Cerebellar nuclear complex (tissue), 1 donor: ENCODE measurements at places on chromosomes 2 and 18.

DNA sequence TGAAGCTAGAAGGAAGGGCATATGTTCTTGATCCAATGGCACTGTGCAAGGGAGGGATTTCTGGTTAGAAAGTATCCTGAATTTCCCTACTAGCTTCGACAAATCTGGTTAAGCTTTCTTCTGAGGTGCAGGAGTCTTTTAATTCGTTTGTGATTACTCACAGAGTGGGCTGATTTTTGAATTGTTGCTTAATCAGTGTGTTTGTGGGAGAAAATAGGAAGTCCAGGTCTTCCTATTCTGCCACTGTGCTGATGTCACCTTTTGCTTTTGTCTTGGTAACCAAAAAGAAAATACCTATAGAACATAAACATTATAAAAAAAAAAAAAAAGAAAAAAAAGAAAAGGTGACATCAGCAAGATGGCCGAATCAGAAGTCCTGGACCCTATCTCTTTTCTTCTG, 1008.6 kb downstream of the TSN start:
- DNase-seq = no peak

DNA sequence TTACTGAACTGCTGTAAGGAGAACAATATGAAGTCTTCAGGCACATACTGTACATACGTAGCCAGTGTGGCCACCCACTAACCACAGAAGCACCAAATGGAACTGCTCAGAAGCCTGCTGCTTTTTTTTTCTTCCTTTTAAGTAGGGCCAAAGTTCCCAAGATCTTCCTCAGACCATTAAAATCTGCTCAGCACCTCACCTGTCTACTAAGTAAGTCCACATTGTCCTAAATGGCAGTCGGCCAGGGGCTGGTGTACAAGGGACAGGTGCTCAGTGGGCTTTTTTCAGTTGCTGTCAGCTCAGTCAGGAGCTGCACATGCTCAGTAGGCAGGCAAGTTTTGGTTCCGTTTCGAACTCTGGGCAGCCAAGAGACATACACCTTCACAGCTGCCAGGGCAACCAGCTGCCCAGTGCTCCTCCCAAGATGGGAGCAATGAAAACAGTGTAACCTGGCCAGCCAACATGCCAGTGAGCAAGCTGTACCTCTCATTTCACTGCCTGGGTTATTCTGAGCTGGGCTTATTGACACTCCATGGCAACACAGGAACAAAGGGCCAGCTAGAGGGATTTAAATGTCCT, 86.1 kb downstream of the ACVR1 start:
- DNase-seq = no peak

DNA sequence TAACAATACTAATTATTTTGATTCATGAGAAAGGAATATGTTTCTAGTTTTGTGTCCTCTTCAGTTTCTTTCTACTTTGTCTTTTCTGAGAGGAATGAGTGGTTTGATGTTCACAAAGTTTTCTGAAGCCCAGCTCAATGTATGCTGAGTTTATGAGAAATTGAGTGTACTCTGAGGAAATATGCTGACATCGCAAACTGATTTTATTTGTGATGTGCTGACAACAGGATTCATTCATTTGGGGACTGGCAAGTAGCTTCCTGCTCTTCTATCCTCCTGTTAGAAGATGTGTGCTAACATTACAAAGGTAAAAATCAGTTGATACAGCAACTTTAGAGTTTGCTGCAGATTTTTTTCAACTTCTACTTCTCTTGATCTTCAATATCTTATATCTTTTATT, 403.2 kb upstream of the CDH19 start:
- DNase-seq = no peak

DNA sequence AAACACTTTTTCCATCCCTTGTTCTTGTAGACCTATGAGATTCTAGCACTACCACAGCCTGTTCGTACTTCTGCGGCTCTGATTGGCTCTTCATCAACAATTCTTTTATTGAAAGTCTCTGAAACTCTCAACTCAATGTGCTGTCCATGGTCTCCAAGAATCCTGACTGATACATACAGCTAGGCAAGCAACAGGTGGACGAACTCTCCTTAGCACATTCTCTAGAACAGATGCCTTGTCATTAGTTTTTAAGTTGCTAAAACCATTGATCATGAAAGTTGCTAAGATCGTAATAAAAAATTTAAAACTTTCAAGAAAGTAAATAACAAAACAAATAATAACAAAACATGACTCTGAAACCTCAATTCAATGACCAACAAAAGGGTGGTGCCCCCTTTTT, 210.5 kb downstream of the EPHA4 start:
- DNase-seq = no peak

DNA sequence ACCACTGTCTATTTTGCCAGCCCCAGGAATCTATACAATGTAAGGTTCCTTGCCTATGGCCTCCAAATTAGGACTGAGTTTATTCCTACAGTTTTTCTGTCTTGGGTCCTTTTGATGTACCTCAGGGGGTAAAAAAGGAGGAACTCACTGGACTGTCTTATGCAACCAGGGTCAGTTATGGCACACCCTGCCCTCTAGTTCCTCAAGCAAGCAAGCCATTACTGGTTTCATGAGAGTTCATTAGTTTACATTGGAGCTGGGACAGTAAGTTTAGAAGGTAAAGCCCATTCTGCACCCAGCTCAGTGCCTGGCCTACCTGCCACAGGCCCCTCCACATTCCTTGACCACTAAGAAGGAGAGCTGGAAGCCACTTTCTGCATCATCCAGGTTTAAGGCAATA, 68.7 kb upstream of the WIPF1 start:
- no peak for DNase-seq
